A172 (cell line): ENCODE measurements at places on chromosomes 11 and 22. TPM values are rescaled to one million over a fixed set of nuclear protein-coding genes. Genes with fewer than 3 reads are reported as not detected.
A peak's percentile ranks its signal among the peaks of the same experiment; 100 is the strongest.

The GVQW3 gene
- total RNA-seq = 1.1 and 2.1 TPM in 2 replicates

The TBRG1 gene
- total RNA-seq = 13.9 and 14.3 TPM in 2 replicates

The FXYD2 gene
- not detected in 2 replicates for total RNA-seq

The CLMP gene
- total RNA-seq = 4.7 and 9.7 TPM in 2 replicates

The GSC2 gene
- not detected in 2 replicates for total RNA-seq

The OR5P2 gene
- total RNA-seq = not detected in 2 replicates

The RAG1 gene
- 0.14 and 0.34 TPM in 2 replicates for total RNA-seq

The AQP11 gene
- total RNA-seq = 5.8 and 8.4 TPM in 2 replicates

The MMP8 gene
- not detected in 2 replicates for total RNA-seq

The RIC3 gene
- 1.1 TPM in 1 of 2 replicates, not detected in the other for total RNA-seq

The HORMAD2 gene
- total RNA-seq = not detected in 2 replicates

DNA sequence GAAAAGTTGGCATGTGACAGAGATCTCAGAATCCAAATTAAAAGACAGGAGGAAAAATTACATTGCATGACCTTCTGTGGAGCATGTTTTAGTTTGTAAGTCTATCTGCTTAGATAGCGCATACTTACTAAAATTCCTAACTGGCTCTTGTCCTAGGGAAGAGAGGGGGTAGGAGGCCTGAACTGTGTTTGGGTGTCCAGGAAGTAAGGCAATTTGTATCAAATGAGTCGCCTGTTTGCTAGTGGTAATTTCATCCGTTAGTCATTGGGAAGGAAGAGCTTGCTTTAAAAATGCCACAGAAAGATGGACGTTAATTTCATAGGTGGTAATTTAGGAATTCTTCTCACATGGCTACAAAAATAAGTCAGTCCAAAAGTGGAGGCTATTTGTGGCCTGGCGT is 18.5 kb downstream of the GRK3 start:
- peak; percentile 4 for DNase-seq

DNA sequence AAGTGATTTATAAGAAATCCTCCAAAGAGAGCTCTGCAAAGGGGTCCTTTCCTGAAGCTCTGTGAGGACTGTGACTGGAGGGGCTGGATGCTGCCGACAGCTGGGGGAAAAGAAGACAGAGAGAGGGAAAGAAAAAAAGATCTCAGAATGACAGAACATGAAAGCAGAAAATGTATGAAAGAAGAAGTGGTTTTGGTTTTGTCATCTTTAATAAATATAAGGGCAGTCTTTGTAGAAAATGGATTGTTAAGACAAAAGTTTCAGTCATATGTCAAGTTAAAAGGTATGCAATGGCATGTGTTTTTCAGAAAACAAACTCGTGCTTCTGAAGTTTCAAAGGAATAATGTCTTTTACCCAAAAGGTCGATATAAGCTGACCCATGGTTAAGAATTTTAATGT is 105.5 kb downstream of the CCDC83 start:
- DNase-seq = no peak

DNA sequence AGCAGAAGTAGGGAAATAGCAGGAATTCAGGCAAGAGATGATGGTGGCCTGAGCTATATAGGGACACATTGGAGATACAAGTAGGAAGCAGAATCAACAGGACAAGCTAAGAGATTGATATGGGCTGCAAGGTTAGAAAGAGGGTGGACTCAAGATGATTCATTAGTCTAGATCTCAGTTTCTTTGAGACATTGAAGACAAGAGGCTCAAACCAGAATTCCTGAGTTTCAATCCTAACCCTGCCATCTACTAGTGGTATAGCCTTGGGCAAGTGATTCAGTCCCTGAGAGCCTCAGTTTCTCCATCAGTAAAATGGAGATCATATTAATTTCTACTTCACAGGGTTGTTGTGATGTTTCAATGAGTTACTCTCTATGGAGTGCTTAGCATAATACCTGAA is 53.1 kb upstream of the NAV2 start:
- no peak for DNase-seq

DNA sequence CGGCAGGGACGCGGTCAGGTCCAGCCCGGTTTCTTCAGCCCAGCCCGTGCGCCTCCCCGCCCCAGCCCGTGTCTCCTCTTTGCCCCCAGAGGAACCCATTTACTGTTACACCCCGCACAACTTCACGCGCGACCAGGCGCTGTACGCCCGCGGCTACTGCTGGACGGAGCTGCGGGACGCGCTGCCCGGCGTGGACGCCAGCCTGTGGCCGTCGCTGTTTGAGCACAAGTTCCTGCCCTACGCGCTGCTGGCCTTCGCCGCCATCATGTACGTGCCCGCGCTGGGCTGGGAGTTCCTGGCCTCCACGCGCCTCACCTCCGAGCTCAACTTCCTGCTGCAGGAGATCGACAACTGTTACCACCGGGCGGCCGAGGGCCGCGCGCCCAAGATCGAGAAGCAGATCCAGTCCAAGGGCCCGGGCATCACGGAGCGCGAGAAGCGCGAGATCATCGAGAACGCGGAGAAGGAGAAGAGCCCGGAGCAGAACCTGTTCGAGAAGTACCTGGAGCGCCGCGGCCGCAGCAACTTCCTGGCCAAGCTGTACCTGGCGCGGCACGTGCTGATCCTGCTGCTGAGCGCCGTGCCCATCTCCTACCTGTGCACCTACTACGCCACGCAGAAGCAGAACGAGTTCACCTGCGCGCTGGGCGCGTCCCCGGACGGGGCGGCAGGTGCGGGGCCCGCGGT is 6.5 kb downstream of the PANX2 start:
- DNase-seq = no peak

- DNase-seq = no peak
Measured at GRCh38 chr11:104858882-104859775, 39.1 kb downstream of the CASP12 start.

GRCh38 chr11:16966930-16967671 is 47.1 kb downstream of the PLEKHA7 start:
- no peak for DNase-seq

DNA sequence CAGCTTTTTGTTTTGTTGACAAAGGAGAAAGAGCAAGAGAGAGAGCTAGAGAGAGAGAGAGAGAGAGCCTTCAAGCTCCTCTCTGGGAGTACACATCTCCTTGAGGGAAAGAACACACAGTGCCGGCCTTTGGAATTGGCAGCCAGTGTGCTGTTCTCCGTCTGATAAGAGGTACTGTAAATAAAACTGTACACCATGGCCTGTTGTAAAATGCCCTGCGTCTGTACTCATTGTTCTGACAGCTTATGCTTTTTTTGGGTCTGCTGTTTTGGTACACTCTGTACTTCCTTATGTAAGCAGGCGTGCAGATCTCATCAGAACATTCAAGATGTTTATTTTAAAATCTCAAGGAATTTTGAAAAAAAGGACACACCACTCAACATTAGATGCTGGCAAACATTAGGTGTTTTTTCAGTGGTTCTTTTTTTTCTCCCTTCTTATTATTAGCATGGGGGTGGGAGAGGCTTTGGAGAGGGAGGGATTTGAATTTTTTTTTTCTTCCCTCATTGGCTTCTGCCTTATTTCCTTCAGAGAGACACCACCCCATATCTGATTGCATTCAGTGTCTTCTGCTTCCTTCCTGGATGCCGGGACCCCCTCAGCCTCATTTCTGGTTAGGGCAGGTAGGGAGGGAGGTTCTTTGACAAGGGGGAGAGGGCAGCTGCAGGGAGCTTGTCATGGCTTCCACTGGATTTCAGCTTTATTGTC is 116.8 kb upstream of the NNMT start:
- DNase-seq = no peak

DNA sequence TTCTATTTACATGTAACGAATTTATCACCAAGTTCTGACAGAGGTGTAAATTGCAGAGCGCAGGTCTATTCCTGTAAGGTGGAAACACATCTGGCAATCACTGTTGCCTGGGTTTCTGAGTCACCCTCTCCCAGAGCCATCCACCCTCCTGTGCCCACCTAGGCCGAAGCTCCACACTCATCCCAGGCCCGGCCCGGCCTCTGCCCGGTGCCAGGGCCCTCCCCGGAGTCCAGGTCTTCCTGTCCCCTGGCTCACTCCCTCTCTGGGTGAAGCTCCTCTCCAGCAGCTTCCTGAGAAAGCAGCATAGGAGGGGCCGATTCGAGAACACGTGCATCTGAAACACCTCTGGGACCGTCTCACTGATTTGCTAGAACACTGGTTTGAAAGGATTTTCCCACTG is 308.2 kb downstream of the SHANK2 start:
- no peak for DNase-seq

DNA sequence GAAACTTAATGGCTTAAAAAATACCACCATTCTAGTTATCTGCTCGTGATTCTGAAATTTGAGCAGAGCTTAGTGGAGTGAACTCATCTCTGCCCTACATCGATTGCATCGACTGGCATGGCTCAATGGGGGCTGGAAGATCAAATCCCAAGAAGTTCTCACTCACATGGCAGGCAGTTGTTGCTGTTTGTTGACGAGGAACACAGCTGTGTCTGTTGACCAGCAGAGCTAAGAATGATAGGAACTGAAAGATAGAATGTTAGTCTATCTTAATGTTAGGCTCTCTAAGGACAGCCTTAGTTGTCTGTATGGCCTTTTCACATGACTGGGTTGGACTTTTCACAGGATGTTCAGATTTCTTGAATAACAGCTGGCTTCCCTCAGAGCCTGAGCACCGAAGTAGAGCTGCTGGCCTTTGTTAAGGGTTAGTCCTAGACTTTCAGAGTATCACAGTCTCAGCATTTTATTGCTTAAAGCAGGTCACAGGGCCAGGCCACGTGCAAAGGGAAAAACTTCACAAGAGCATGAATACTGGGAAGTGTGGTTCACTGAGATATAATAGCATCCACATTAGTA is 31.6 kb upstream of the IZUMO1R start:
- no peak for DNase-seq

GRCh38 chr11:127205688-127206217 is 205.2 kb upstream of the KIRREL3 start:
- DNase-seq = no peak

DNA sequence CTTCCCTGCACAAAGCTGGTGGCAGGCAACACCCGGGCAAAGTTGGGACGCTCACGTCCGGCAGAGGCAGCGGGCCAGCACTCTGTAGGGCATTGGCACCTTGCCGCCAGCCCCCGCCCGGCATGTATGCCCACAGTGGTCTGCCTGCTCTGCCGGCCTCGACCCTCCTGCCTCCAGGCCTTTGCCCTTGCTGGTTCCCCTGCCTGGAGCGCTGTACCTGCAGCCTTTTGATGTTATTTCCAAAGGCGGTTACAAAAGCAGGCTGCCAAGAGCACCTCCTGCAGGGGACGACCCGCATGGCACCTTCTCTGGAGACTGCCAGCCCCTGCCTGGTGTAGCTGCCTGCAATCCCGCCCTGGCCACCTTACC is 56.5 kb upstream of the SHISAL1 start:
- DNase-seq = no peak

- DNase-seq = no peak
Measured at GRCh38 chr11:119798656-119799055, 69.7 kb upstream of the NECTIN1 start.

- no peak for DNase-seq
Measured at GRCh38 chr22:26542831-26543230, 30.6 kb upstream of the TFIP11 start.
